ENCODE measurements at places on chromosomes 2 and 18.

GRCh38 chr18:65567372-65567771 lies 183.4 kb upstream of the CDH7 start:
- DNase-seq = no peak

DNA sequence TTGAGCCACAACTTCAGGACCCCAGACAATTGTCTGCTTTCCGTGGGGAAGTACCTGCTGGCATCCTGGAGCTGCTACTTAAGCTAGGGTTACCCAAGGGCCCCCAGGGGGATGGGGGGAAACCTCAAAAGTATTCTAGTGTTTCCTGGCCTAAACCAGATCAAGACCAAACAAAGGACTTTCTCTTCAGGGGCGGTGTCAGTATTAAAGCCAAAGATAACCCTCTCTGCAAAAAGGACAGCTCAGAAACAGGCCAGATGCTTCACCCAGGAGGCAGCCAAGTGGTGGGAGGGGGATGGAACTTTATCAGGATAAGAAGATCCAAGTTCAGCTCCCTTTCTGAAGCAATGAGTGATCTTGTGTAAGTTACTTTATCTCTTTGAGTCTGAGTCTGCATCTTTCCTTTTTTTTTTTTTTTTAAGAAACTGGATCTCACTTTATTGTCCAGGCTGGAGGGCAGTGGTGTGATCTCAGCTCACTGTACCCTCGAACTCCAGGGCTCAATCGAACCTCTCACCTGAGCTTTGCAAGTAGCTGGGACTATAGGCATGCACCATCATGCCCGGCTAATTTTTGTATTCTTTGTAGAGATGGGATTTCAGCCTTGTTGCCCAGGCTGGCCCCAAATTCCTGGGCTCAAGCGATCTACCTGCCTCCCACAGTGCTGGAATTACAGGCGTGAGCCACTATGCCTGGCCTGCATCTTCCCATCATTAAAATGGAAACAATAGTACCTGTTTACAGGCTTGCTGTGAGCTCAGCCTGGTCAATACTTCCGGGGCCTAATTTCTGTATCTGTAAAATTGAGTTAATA lies 151.8 kb upstream of the PTPRM start:
- DNase-seq = no peak

GRCh38 chr2:75311993-75312392 lies 112.7 kb upstream of the TACR1 start:
- DNase-seq = no peak

GRCh38 chr2:184032983-184033382 lies 565.3 kb upstream of the ZNF804A start:
- DNase-seq = no peak

DNA sequence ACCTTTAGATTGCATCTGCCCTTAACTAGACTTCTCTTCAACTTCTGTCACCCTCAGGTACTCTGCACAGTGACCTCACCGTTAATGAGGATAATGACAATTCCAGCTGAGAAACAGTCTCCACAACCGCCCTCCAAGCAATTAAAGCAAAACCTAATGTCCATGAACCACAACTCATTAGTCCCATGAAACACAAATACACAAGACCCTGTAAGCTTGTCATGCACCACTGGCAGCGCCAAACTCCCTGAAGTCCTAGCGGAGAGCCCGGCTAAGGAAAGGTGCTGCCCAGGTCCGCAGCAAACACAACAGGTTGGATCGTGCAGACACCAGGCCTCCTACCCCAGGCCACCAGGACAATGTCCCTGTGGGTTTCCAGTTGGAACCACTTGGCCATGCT lies 7.4 kb downstream of the SMAD7 start:
- DNase-seq = no peak

GRCh38 chr18:50750546-50750945 lies 69.3 kb downstream of the MRO start:
- DNase-seq = no peak

DNA sequence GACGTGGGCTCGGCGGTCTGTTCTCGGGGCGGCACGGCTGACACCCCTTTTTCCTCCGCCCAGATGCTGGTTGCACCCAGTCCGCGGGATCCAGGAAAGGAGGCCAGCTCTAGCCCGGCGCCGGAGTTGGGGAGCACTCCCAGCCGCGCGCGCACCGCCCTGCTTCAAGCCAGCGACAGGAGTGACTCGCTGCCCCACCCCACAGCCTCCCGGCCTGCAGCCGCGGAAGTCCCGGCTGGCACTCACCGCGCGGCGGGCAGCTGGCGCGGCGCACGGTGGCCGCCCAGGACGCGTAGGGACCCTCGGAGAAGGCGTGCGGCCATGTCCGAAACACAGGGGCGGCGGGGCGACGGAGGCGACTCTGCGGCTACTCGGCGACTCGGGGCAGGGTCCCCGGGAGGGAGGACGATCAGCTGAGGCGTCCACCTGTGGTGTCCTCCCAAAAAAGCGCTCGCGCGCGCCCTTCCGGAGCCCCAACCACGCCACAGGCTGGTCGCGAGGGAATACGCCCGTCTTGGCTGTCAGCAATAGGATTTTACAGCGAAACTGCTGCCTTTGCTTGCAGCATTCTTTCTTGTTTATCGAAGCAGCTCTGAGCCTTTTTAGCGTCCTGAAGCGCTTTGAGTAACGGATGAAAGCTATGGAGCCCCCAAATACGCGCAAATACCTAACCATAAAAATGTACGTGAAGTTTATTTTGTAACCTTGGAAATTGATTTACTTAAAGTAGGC lies at the start of gene ACADL:
TSS of gene ACADL (minus strand) at position 507 of the 732 bp plus-strand sequence. CDS start at position 323, 184 bp downstream.
- DNase-seq = no peak

DNA sequence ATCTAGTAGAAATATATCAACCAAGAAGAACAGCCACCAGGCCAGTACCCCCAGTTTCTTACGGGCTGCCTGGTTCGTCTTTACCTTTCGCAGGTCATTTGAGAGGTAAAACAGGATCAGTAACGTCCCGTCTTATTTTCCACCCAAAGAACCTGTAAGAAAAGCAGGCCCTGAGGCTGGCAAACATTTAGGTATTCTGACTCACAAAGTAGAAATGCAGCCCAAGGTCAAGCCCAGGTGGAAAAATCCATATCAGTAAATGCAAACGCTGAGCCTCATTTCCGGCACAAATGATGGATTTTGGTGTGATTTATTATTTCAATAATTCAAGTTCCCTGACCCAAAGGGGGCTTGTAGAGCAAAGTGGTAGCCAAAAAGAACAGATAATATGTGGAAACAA lies 171.2 kb downstream of the ZNF516 start:
- DNase-seq = no peak

GRCh38 chr18:61034580-61034979 lies 298.6 kb upstream of the CDH20 start:
- DNase-seq = no peak

GRCh38 chr2:200509235-200509611 lies 645 bp downstream of the KCTD18 start:
- no peak for DNase-seq

DNA sequence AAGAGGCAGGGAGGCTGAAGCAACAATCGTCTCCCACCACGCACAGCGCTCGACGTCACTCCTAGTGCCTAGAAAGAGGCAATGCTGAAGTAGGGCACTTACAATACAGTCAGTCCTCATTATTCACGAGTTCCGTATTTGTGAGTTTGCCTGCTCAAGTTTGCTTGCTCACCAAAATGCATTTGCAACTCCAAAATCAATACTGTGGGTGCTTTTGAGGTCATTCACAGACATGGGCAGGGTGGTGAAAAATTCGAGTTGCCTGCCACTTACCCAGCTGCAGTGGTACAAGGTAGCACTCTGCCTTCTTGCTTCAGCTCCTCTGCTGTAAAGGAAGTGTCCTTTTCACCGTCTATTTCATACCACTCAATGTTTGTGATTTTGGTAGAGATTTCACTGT lies 113.7 kb upstream of the NCK2 start:
- DNase-seq = no peak

DNA sequence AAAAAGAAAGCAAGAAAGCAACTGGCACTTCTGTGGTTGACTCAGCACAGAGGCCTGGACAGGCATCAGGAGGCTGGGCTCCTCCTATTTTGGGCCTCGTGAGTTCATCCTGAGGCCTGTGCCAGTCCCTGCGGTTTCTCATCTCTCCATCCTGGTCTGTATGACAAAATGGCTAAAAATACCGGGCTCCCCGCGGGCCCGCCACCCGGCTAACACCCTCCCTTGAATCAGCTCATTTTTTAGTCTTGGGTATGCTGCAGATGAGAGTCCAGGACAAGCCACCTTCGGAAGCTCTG lies 62.3 kb upstream of the YWHAQ start:
- DNase-seq = peak; percentile 30

DNA sequence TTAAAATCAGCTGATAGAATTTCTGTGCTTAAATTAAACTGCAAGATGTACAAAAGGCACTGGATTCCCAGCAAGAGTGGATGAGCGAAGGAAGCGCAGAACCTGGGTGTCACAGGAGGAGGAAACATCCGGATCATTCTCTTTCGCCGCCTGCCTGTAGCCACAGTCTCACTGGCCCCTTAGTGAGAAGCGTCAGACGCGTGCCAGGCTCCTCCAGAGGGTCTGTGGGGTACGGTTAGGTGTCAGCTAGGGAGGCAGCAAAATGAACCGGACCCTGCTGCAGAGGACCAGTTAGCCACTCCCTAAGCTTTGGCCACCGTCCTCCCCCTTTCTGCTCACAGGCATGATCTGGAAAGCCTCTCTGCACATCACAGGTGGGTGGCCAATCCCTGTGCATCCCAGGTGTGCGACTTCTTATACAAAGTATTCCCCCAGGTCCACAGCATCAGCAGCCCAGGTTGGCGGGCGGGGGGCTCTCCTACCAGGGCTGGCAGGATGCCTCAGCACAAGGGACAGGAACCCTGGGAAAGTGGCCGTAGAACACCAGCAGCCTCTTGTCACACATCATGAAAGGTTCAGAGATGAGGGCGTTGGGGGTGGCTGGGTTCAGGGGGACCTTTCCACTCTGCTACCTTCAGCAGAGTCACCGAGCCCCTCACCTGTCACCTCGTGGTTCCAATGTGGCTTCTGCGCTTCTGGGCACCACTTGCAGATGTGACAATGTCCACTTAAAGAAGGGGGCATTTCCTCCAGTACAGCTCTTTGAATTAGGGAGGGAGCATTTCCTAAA lies 61.1 kb upstream of the SLC66A3 start:
- DNase-seq = no peak

- no peak for DNase-seq
These were observed 38.1 kb downstream of the RALB start for GRCh38 chr2:120290737-120291136.

- DNase-seq = no peak
These were observed 71.9 kb downstream of the VWC2L start for GRCh38 chr2:214482728-214483127.

DNA sequence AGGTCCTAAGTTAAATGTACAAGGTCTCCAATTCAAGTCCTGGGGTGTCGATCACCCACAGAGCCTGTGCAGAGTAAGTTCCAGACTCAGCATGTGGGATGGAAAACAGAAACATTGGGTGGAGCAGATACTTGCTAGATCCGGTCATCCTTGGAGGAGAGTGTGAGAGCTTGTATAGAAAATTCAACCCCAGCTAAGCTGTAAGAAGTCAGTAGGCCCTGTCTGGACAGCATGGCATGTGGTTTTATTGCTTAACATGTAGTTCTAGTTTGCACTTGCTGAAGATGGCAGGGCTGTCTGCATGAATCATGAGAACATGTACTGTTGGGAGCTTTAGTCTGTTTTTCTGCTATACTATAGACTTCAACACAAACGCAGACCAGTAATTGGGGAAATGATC lies 189.6 kb upstream of the RMP24 start:
- DNase-seq = no peak

- DNase-seq = no peak
These were observed 16.4 kb upstream of the ZNF385B start for GRCh38 chr2:179877601-179878364.

- DNase-seq = no peak
These were observed 462.2 kb downstream of the BCL11A start for GRCh38 chr2:60091266-60091665.

GRCh38 chr18:79476918-79477571 lies 81.3 kb downstream of the NFATC1 start:
- no peak for DNase-seq

GRCh38 chr2:53877556-53877955 lies 17.8 kb upstream of the GPR75 start:
- DNase-seq = no peak

- no peak for DNase-seq
These were observed 156.6 kb downstream of the INO80D start for GRCh38 chr2:205929246-205929942.

GRCh38 chr18:11871501-11871900 lies 20.3 kb downstream of the CHMP1B start:
- no peak for DNase-seq

DNA sequence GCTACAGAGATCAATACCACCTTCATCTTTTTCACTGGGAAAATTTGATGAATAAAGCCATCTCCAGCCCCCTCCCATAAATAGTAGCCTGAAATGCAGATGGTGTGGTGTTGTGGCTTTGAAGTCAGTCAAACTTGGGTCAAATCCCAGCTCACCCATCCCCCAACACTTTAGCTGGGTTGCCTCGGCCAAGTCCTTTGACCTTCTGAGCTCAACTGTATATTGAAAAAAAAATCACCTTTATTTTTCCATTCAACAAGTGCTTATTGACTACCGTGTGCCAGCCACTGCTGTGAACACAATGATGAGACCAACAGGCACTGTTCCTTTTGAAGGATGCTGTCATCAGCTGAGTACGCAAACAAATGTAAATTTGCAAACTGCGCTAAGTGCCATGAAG lies 35.1 kb upstream of the NTSR2 start:
- DNase-seq = no peak

DNA sequence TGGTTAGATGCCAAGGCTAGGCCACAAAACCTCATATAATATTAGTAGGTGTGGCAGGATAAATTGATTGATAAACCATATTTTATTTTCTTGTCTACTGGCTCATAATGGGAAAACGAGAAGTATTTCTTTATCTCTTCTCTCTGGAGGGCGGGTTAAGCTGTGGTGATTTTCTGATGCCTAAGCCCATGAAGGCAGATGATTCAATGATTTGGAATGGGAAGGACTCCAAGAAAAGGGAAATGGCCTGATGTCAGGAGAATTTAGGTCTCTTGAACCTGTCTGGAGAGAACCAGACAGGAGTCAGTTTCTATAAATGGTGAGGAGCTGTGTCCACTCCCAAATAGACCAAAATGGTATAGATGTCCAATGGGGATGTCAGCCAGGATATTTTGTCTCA lies 18.7 kb upstream of the MAP4K3 start:
- DNase-seq = no peak

GRCh38 chr18:46939337-46939963 lies 22.0 kb downstream of the KATNAL2 start:
- DNase-seq = no peak

- no peak for DNase-seq
These were observed 1052.6 kb upstream of the PIK3C3 start for GRCh38 chr18:40902436-40902835.

- no peak for DNase-seq
These were observed 213.1 kb downstream of the BABAM2 start for GRCh38 chr2:28103611-28104010.

GRCh38 chr2:20797096-20797495 lies 25.8 kb downstream of the LDAH start:
- DNase-seq = no peak

DNA sequence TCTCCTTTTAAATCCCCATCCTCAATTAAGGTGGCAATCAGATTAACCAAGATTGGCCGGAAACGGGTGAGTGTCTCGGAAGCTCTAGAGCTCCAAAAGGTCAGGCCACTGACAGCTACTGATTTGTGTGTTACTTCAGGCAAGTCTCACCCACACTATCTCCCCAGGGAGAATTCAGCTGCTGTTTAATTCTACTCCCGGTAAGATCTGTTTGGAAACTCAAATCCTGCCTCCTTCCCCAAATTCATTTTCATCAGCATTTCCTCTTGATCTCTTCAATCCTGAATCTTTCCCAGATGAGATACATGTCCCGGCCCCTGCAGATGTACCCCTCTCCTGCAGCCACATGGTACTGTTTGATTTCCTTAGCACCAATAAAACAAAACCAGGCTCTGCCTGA lies 34.9 kb downstream of the EFR3B start:
- DNase-seq = no peak

GRCh38 chr2:55357927-55358326 lies 61.7 kb downstream of the CCDC88A start:
- DNase-seq = no peak
